8988T (cell line): ENCODE measurements at places on chromosomes 12 and 14.

DNA sequence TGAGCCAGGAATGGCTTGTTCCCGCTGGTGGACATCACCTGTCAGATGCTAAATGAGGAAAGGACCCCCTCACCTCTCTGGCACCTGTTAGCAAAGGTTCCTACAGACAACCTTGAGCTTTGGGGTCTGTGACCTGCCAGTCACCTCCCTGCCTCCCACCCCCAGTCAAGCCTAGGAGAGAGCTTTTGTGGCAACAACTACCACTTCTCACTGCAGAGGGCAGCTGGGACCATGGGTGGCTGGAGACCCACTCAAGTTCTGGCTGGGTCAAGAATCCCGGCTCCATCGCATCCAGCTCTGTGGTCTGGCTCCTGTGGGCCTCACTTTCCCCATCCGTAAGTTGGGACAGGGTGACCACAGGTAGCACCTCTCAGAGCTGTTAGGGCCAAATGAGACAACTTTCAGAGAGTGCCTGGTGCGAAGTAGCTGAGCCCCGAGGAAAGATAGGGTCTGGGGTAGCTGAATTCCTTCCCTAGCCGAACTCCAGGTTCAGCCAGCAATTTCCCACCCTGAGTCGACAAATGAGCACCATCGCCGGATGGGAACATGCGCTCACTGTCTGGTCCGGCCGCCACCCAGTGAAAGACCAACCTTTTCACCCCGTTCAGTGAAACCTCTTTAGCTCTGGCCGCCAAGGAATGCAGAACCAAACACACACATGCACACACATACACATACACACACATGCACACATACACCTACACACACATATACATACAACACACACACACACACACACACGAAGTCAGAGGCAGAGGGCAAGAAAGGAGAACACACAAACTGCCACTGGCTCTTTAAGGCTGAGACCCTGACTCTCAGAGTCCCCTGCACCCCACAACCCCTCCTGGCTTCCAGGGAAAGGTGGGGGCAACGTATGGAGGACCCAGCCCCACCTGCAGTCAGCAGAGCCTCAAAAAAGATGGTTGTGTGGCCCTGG lies 1.9 kb downstream of the TMEM119 start:
- no peak for DNase-seq

GRCh38 chr12:102631274-102631673 lies 150.9 kb upstream of the IGF1 start:
- no peak for DNase-seq

GRCh38 chr14:42532194-42532593 lies 925.5 kb downstream of the LRFN5 start:
- DNase-seq: no peak

DNA sequence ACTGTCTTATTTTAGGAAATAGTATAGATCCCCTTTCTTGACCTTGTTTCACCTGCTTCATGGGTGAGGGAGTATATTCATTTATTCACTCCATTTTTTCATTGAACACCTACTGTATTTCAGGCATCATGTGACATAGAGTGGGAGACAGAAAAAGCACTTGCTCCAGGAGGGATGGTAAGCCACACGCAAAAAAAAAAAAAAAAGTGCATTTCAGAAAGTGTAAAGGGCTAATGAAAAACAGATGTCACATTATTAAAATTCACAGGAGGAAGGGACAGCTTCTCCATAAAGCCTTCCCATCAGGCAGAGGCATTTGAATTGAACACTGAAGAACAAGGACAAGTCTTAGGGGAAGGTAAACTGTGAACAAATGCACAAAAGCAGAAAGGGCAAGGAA lies 7.5 kb downstream of the SLC8A3 start:
- DNase-seq: no peak

DNA sequence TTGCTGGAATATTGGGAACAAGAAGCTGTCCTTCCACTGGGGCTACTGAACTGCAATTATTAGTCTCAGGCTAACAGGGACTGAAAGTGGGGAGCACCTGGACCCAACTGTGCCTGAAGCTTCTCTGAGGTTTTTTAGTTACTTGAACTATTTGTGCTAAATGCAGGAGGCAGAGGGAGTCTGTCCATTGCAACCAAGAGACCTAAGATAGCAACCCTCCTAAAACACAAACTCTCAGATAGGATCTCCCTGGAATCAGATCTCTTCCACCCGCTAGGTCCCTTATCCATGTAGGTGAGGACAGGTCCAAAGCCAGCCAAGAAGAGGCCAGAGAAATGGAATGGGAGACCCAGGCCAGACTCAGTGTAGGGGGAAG lies 58.1 kb downstream of the NCOR2 start:
- no peak for DNase-seq

GRCh38 chr12:126960221-126960620 lies 1306.7 kb upstream of the TMEM132C start:
- DNase-seq: no peak

- DNase-seq: no peak
Measured at GRCh38 chr14:20631023-20631879, 10.2 kb downstream of the OR6S1 start.
